ENCODE measurements at places on chromosomes 2 and 18.

DNA sequence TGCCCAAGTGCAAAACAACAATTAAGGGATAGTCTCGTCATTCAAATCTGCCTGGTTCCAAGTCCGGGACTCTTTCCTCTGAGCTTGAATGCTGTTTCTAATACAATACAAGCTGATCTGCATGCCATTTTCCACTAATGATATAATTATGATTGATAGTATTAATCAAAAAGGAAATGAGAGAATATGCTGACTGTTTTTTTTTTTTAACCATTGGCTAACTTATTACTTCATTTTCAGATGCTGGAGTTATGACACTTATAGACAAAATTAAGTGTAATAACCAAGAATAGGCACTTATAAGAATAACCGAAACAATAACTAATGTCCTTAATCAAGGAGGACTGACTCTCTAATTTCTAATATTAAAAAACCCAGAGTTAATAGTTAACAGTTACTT, 343.6 kb downstream of the LPIN1 start:
- no peak for DNase-seq

- DNase-seq = no peak
These were observed 194.5 kb downstream of the UBE2E3 start for GRCh38 chr2:181174611-181175580.

DNA sequence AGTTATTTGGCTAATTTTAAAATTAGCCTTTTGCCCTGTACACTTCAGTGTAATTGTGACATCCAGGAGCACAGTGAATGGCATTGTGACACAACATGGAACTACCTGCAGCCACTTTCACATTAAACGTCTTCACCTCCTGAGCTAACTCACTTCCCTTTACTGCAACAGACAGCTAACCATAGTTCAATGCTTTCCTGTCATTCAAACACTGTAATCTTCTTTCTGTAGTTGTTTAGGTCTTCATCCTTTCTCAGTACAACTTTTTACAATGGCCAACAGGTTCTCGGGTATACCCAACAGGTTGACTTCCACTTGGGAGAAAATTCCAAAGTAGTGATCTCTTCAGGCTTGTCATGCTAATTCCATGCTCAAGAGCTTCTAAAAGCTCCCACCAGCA, 8.6 kb upstream of the AGPS start:
- DNase-seq = no peak

GRCh38 chr2:161190050-161190449, 29.8 kb downstream of the TANK start:
- DNase-seq = no peak

DNA sequence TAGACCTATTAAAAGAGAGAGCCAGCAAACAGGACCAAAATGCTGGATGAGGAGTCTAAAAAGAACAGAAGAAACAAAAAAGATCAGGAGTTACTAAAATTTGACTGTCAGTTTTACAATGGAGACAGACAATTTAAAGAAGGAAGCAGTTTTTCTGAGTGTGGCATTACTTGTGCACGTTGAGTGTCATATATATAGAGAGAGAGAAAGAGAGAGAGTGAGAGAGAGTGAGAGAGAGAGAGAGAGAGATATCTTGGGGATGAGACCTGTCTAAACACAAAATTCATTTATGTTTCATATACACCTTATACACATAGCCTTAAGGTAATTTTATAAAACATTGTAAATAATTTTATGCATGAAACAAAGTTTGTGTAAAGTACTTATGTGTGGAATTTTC, 2.1 kb upstream of the GALNT3 start:
- no peak for DNase-seq

Data from hematopoietic multipotent progenitor cell treated with erythropoietin and hydrocortisone succinate and interleukin-3 and kit ligand, for 6 days (in vitro differentiated cells).